ENCODE measurements at places on chromosomes 4 and X. TPM values are rescaled to one million over a fixed set of nuclear protein-coding genes. Genes with fewer than 3 reads are reported as not detected.

Gene RTL9
- 0.57 TPM for total RNA-seq

Gene PHF8
- 28.6 TPM for total RNA-seq

Gene UBA6
- 153 TPM for total RNA-seq

Gene GPR82
- not detected for total RNA-seq

Gene PCSK1N
- total RNA-seq = not detected

Gene USP17L10
- total RNA-seq = not detected

Gene PAGE5
- total RNA-seq = not detected

Gene SAGE1
- total RNA-seq = not detected

Gene GJB1
- total RNA-seq = not detected

Gene SLITRK4
- 7.0 TPM for total RNA-seq

Gene KLHL4
- total RNA-seq = 4.8 TPM

Gene CTAG1B
- not detected for total RNA-seq

Gene FBXW7
- total RNA-seq = 65.6 TPM

Gene CLIC2
- total RNA-seq = 0.22 TPM

Gene ADH1B
- total RNA-seq = not detected

Gene SPANXN4
- not detected for total RNA-seq

Gene USP17L28
- not detected for total RNA-seq

Gene MAGEB4
- not detected for total RNA-seq

Gene CFAP47
- total RNA-seq = not detected

Gene LPAR4
- 0.29 TPM for total RNA-seq

Gene TCEAL2
- not detected for total RNA-seq

Gene TMEM192
- total RNA-seq = 15.1 TPM

Gene TIGD4
- total RNA-seq = not detected

Measured in placental pericyte (primary cell).